ENCODE measurements at places on chromosomes 12 and 14. TPM values are rescaled to one million over a fixed set of nuclear protein-coding genes. Genes with fewer than 3 reads are reported as not detected.
A peak's percentile ranks its signal among the peaks of the same experiment; 100 is the strongest.

ARID4A gene
- total RNA-seq = 57.6 TPM

CLEC7A gene
- 0.15 TPM for total RNA-seq

DNA sequence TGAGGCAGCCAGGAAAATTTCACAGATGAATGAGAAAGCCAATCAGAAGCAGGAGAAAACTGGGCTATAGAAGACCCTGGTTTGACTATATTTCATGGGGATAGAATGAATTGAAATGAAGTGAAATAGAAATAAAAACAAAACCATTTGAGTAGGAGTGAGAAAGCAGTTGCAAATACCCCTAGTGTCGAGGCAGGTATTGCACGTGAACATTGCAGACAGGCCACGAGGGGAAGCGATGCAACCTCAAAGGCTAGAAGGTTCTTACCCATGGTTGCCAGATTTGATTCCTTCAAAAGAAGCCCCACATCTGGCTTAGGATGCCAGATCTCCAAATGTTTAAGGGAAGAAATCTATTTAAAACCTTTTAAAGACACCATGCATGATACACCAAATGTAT is 648.9 kb downstream of the VRK1 start:
- H3K27me3 ChIP-seq = no peaks in the 10 kb centered on the region
- no peak for DNase-seq
- no peaks in the 10 kb centered on the region for H3K36me3 ChIP-seq
- no peak overlapping the region for H3K4me3 ChIP-seq
- no peaks in the 10 kb centered on the region for H3K4me1 ChIP-seq
- no peak overlapping the region for H3K27ac ChIP-seq

RAB3IP gene
- total RNA-seq = 20.7 TPM

SYCP3 gene
- 0.95 TPM for total RNA-seq

DNA sequence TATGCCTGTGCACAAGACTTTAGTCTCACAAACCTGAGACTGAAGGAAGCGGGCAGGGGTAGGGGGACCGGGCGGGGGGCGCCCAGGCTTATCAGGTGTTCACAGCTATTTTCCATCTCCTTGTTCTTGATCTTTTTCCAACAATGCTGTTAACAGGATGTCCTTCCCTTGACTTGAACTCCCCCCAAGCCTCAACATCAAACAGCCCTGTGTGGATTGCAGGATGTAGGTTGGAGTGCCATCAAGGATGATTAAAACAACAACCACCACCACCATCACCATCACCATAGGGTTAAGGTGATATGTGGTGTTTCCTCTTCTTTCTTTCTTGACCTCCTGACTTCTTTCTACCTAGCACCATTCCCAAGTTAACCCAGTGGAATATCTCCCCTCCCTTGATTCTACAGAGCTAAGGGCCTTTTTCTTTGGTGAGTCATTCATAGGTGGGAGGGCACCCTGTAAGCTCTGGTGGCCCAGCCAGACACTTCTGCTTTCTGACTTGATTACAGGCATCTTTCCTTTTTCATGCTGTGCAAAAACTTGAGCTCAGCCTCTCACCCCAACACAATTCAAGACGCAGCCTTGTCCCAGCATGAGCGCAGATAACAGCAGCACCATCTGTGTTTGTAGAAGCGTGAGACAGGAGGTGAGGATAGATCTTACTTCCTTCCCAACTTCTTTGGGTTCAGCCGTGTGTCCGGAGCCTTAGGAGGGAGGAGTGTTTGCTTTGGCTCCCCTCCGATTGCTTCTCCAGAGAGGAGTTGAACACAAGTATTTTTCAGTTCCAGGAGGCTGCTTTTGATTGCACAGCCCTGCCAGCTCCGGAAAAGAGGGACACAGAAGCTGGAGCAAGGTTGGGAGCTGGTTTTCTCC is 26.8 kb downstream of the FLVCR2 start:
- no peak overlapping the region for H3K4me3 ChIP-seq
- no peak for DNase-seq
- no peaks in the 10 kb centered on the region for H3K4me1 ChIP-seq
- H3K36me3 ChIP-seq = no peaks in the 10 kb centered on the region

HOXC13 gene
- not detected for total RNA-seq

- no peak overlapping the region for H3K4me3 ChIP-seq
- H3K27me3 ChIP-seq = no peaks in the 10 kb centered on the region
- H3K4me1 ChIP-seq = no peaks in the 10 kb centered on the region
- H3K36me3 ChIP-seq = no peaks in the 10 kb centered on the region
These were observed 73.4 kb downstream of the GAS2L3 start for GRCh38 chr12:100646896-100647295.

DNA sequence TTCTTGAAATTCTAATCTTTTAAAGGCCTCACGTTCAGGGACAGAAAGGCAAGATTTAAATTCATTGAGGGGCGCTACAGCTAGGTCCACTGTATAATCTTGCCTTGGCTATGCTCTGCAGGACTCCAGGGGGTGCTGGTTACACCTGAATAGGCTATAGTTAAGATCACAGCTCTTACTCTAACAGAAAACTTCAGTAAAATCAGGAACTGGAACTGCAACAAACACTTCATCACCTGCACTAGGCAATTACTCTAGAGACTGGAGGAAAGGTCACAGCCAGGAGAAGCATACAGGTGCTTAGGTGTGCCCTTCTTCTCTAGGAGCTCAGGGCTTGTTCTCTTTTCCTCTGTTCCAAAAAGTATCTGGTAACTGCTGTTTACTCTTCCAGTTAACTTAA is 20.9 kb downstream of the SLCO1C1 start:
- DNase-seq = no peak
- H3K4me3 ChIP-seq = no peak overlapping the region
- no peaks in the 10 kb centered on the region for H3K4me1 ChIP-seq
- no peaks in the 10 kb centered on the region for H3K27me3 ChIP-seq
- no peaks in the 10 kb centered on the region for H3K36me3 ChIP-seq

GRCh38 chr12:113469949-113470743 is 1.5 kb downstream of the LHX5 start:
- peaks cover 94% of the 10 kb centered on the region for H3K27me3 ChIP-seq
- H3K27ac ChIP-seq = no peak overlapping the region
- no peaks in the 10 kb centered on the region for H3K36me3 ChIP-seq
- DNase-seq = no peak

CLEC4C gene
- not detected for total RNA-seq

DNA sequence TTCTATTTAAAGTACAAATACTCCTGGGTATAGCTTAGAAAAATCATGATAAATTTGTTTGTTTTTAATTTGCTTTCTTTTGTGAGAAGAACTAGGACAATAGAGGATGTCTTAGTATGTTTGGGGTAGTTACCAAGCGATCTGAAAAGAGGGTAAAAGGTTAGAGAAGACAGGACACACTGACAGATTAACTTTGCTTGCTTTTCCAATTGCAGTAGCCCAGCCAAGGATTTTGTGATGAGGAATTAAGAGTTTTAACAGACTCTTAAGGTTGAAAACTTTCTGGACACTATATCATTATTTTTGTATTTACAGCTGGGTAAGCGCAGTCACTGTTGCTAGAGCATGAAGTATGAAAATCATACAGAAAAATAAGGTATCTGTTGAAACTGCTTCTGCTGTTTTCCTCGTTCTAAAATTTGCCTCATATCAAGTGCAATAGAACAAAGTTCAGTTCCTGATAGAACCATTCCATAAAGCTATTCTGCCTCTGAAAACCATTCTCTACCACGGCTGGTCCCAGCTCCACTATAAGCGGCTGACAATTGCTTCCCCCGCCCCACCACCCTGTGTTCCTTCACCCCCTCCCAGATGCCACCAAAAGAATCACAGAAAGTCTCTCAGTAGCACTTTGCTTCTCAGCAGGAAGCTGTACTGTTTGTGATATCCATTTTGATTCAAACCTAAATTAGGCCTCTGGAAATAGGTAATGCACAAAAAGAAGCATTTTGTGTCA is 413.4 kb downstream of the BCAT1 start:
- no peaks in the 10 kb centered on the region for H3K36me3 ChIP-seq
- H3K27ac ChIP-seq = no peak overlapping the region
- H3K27me3 ChIP-seq = no peaks in the 10 kb centered on the region
- no peaks in the 10 kb centered on the region for H3K4me1 ChIP-seq
- no peak overlapping the region for H3K4me3 ChIP-seq

DNA sequence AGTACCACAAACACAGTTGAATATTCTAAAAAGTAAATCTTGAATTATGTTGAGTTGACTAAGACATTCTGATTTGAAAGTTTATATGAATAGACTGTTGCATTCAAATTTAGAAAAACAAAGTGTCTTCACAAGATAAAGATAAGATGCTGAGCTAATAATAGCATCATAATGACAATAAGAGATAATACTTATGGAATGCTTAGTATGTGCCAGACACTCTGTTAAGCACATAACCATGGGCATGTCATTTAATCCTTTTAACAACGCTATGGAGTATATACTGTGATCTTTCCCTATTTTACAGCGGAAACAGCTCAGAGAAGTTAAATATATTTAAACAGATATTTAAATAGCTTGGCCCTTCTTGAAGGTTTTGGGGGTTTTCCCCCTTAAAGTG is 163.4 kb downstream of the SRGAP1 start:
- H3K36me3 ChIP-seq = no peaks in the 10 kb centered on the region
- no peak overlapping the region for H3K4me3 ChIP-seq
- H3K27ac ChIP-seq = no peak overlapping the region
- no peak for DNase-seq
- no peaks in the 10 kb centered on the region for H3K4me1 ChIP-seq

GRCh38 chr12:121036810-121037326 is 2.2 kb downstream of the OASL start:
- no peaks in the 10 kb centered on the region for H3K27me3 ChIP-seq
- no peaks in the 10 kb centered on the region for H3K36me3 ChIP-seq
- peak overlapping the region; percentile 45 for H3K27ac ChIP-seq
- no peak for DNase-seq

- H3K4me1 ChIP-seq = no peaks in the 10 kb centered on the region
- H3K27me3 ChIP-seq = no peaks in the 10 kb centered on the region
- no peaks in the 10 kb centered on the region for H3K36me3 ChIP-seq
- DNase-seq = no peak
- no peak overlapping the region for H3K4me3 ChIP-seq
These were observed 23.2 kb upstream of the SERPINA1 start for GRCh38 chr14:94411638-94412037.

- H3K36me3 ChIP-seq = peaks cover 5% of the 10 kb centered on the region
- peak overlapping the region; percentile 96 for H3K27ac ChIP-seq
- peak overlapping the region; percentile 64 for H3K4me3 ChIP-seq
- peaks cover 26% of the 10 kb centered on the region for H3K4me1 ChIP-seq
- DNase-seq = peak; percentile 71
These were observed 716 bp downstream of the HSP90AA1 start for GRCh38 chr14:102085948-102086708.

LTB4R2 gene
- total RNA-seq = 19.6 TPM

DNA sequence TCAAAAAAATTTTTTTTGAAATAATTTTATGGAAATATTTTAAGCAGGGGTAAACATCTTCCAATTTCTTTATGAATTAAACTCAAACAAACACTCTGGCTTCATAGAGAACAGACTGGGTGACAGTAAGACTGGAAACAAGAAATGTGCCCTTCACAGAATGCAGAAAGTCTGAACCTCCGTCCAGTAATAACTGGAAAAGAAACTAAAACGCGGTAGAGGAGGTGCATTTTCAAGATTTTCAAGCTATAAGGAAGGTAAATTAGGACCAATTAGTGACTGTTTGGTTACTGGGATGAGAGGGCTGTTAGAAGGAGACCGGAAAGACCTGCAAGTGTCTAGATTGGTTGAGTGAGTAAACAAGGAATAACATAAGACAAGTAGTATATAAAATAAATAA is 245.7 kb downstream of the CEP128 start:
- no peaks in the 10 kb centered on the region for H3K36me3 ChIP-seq
- H3K27ac ChIP-seq = no peak overlapping the region
- no peaks in the 10 kb centered on the region for H3K27me3 ChIP-seq
- no peaks in the 10 kb centered on the region for H3K4me1 ChIP-seq
- no peak overlapping the region for H3K4me3 ChIP-seq

DNA sequence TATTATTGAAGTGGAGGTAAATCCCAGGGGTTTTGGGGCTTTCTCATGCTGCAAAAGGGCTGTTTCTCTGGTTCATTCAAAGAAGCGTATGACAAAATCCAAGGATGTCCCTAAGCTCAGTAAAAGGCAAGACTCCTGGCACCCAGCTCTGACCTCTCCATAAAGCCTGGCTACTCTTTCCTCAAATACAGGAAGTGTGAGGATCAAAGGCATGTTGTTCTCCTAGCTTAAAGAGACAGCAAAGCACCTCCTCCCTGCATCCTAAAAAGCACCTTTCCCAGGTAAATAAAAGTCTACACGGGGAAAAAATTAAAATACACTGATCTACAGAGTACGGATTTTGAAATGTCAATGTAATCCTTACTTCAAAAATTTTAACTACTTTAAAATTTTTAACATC is 118.6 kb downstream of the LMNTD1 start:
- H3K4me3 ChIP-seq = no peak overlapping the region
- peaks cover 4% of the 10 kb centered on the region for H3K4me1 ChIP-seq
- no peak overlapping the region for H3K27ac ChIP-seq
- no peak for DNase-seq
- no peaks in the 10 kb centered on the region for H3K36me3 ChIP-seq
- no peaks in the 10 kb centered on the region for H3K27me3 ChIP-seq

AMN gene
- total RNA-seq = 8.4 TPM

GRCh38 chr12:76653342-76653741 is 93.8 kb upstream of the OSBPL8 start:
- no peak overlapping the region for H3K27ac ChIP-seq
- no peaks in the 10 kb centered on the region for H3K27me3 ChIP-seq
- no peaks in the 10 kb centered on the region for H3K36me3 ChIP-seq
- H3K4me1 ChIP-seq = no peaks in the 10 kb centered on the region
- DNase-seq = no peak
- H3K4me3 ChIP-seq = no peak overlapping the region

KRT78 gene
- total RNA-seq = not detected

- DNase-seq = no peak
- H3K4me1 ChIP-seq = no peaks in the 10 kb centered on the region
- no peaks in the 10 kb centered on the region for H3K36me3 ChIP-seq
- no peak overlapping the region for H3K4me3 ChIP-seq
These were observed 37.2 kb downstream of the CRADD start for GRCh38 chr12:93714382-93714781.

- H3K36me3 ChIP-seq = peaks cover 70% of the 10 kb centered on the region
- no peaks in the 10 kb centered on the region for H3K4me1 ChIP-seq
- H3K27ac ChIP-seq = no peak overlapping the region
- no peak overlapping the region for H3K4me3 ChIP-seq
These were observed 19.5 kb upstream of the HAL start for GRCh38 chr12:96015672-96016071.

DAO gene
- total RNA-seq = not detected

GRCh38 chr12:90090929-90091651 is 382.5 kb upstream of the ATP2B1 start:
- H3K36me3 ChIP-seq = no peaks in the 10 kb centered on the region
- peaks cover 9% of the 10 kb centered on the region for H3K4me1 ChIP-seq
- no peak for DNase-seq
- no peak overlapping the region for H3K27ac ChIP-seq
- no peak overlapping the region for H3K4me3 ChIP-seq

GRCh38 chr14:73753124-73753886 is 39.1 kb upstream of the PNMA1 start:
- peak; percentile 49 for DNase-seq
- peaks cover 3% of the 10 kb centered on the region for H3K36me3 ChIP-seq
- H3K4me3 ChIP-seq = peak overlapping the region; percentile 39
- peaks cover 96% of the 10 kb centered on the region for H3K4me1 ChIP-seq
- peak overlapping the region; percentile 90 for H3K27ac ChIP-seq

- H3K4me1 ChIP-seq = no peaks in the 10 kb centered on the region
- DNase-seq = peak; percentile 22
- H3K36me3 ChIP-seq = no peaks in the 10 kb centered on the region
- H3K27me3 ChIP-seq = no peaks in the 10 kb centered on the region
- H3K4me3 ChIP-seq = peak overlapping the region; percentile 3
These were observed 291.4 kb upstream of the OR4E1 start for GRCh38 chr14:21965042-21965441.
